ENCODE measurements at places on chromosomes 7 and 10.

DNA sequence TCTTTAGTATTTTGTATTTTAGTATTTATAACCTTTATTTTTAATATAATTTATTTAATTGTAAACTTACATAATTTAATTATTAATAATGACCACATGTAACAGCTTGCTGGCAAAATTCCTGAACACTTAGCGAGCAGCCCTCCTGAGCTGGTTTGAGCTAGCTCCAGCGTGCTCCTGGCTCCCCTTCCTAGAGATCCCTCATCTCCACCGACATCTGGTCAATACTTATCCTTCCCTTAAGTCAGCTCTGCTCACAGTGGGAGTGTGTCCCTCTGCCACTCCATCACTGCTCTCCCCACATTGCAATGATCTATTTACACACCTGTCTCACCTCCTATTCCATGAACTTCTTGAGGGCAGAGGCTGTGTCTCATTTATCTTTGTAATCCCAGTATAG lies 20.6 kb upstream of the TBXAS1 start:
- DNase-seq = no peak

DNA sequence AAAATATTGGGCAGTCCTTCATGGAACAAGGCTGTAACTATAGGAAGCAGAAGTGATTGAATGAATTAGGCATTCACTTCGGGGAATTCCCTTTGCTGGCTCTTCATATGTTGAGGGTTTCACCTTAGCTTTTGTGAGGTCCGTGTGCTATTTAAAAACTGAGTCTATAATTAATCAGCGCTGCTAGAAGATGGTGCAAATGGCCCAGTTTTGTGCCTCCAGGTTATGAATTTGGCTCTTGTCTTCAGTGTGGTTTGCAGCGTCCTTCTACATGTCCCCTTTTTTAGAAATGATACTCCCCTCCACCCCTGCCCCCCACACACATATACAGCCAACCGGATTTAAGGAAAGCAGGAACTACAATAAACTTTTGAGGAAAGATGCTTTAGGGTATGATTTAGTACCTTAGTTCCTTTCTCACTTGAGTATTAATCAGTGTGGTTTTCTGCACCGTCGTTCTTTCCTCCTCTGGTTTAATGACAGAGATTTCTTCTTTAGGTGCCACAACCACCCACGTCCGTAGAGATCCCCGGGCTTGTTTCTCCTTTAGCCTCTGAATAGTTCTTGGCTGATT lies 110.6 kb upstream of the SAMD8 start:
- no peak for DNase-seq

- peak; percentile 11 for DNase-seq
Observed at GRCh38 chr10:115657161-115657860, 564.1 kb downstream of the ATRNL1 start.

DNA sequence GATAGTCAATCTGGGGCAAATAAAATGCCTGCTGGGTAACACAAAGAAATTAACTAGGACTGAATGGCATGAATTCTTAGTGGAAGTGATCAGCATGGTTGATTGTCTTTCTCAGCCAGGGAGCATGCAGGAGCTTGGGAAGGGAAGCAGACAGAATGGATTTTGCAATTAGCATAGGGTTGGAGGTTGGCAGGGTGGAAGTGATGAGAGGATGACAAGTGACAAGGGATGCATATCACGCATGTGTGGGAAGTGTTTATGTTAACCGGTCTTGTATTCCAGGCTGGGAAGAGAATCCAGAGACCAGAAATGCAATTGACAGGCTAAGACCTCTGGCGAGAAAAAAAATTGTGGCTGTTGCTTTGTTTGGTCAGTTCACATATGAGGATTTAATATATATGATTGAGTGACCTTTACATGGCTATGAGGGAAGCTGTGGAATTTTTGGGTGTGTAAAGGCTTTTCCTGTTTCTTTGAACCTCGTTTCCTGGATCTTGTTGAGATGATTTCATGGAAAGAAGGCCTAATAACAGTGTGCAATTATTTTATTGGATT lies 8.3 kb downstream of the MDFIC start:
- no peak for DNase-seq

GRCh38 chr7:83837683-83838082 lies 188.7 kb upstream of the SEMA3E start:
- no peak for DNase-seq

GRCh38 chr7:157856873-157857577 lies 520.2 kb downstream of the DNAJB6 start:
- DNase-seq = no peak

GRCh38 chr7:26580711-26581110 lies 283.7 kb downstream of the SKAP2 start:
- DNase-seq = no peak

DNA sequence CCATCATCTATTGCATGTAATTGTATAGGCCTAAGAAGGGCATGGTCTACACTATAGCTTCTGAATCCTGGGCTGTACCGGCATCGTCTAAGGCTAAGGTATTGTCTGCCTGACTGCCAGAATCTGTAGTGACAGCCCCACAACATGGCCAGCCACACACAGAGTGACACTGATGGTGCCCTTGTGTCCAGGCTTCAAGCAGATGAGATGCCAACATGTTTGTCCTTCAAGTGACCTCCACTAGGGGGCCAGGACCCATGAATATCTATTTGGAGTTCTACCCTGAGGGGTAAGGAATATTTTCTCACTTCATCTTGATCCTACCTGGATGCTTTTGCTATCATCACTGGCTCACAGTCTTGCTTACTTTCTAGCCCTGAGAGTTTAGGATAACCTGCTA lies 1.5 kb downstream of the CYP3A7 start:
- DNase-seq = no peak

DNA sequence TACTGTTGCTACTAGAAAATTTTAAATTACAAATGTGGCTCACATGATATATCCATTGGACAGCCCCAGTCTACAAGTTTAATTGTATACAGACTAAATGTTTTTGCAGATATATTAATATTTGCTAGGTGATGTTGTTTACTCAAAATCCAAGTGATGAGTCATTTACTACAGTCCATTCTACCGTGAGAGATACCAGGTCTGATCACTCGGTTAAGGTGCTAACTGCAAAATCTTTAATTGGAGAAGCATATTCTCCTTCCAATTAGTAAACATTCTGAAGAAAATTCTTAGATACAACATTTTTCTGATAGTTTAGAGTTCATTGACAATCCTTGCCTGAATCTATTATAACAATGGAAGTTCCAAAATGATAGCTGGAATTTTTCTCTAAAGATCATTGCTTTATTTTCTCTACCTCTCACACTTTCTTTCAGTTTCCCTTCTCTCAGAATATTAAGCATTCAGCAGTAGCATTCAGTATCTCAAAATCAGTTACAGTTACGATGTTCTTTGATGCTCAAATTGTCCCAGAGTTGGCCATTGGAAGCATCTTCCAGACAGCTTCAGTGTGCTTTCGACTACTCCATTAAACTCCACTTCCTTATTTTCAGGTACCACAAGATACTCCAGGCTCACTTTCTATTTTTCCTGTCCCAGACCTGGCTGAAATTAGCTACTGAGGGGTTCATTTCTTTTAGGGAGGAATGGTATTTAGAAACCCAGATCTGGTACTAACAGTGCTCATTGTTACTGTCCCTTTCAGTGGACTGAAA lies 2.3 kb downstream of the ABCB1 start:
- DNase-seq = no peak

DNA sequence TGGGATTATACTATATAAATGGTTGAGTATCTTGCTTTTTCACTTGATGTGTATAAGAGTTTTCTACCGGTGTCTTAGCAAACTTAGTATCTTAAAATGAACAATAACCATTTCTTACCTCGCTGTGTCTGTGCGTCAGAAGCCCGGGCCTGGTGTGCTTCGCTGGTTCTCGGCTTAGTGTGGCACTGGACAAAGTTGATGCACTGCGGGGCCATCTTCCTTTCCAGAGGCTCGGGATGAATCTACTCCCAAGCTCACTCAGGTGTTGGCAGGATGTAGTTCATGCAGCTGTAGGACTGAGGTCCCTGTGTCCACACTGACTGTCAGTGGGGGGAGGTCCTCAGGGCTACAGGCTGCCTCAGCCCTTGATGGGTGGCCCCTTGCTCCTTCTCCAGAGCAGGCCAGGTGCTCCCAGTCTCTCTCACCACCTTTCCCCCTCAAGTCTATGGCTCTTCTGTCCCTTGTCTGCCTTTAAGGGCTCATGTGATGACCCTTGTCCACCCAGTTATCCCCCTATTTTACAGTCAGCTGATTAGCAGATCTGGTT lies 227.8 kb downstream of the GLRX3 start:
- DNase-seq = no peak

- peak; percentile 87 for DNase-seq
Observed at GRCh38 chr10:110916554-110917346, 2.2 kb downstream of the BBIP1 start.

- no peak for DNase-seq
Observed at GRCh38 chr10:82089327-82089726, 214.3 kb downstream of the NRG3 start.

DNA sequence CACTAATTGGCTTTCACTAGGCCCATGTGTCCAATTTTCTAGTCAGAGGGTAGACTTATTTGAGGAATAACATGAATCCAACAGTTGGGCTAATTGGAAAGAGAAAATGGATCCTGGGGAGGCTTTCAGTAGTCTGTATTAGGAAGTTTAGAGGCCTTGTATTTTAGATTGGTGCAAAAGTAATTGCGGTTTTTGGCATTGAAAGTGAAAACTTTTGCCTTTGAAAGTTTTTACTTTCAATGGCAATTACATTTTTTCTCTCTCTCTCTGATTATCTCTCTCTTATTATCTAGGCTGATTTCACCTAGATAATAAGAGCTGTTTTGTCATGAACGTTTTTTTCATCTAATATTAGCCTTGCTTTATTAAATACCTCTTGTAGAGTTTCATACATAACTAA lies 981.7 kb downstream of the REEP3 start:
- no peak for DNase-seq

- DNase-seq = no peak
Observed at GRCh38 chr10:107516349-107516748, 351.8 kb upstream of the SORCS1 start.

DNA sequence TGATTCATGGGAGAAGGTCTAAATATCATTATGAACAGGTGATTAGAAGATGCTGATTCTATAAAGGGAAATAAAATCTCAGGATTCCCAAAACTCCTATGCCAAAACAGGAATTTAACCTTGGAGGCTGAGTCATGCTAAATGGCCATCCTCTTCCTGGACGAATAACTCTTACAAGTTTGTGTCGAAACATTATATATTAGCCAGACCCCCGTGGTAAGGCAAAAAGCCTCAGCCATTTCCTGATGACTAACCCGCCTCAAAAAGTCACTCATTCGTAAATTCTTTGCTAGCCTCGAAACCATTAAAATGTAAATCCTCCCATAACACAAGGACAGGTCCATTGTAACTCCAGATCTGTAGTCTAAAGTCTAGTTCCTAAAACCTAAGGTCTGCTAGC lies 32.0 kb downstream of the CUL2 start:
- DNase-seq = peak; percentile 96

DNA sequence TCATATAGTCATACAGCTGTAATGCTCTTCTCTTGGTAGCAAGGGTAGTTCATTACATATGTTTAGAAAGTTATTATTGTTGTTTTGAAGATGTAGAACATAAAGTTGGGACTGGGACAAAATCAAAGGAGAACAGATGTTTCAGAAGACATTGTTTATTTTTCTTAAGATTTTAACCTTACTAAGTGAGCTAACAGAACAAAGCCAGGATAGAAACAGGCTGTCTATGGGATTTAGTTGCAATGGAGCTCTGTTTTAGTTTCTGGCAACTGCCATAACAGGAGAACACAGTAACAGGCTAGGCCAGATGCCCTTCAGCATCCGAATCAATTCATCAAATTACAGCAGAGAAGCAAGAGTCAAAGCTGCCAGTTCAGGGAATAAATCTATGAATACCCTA lies 382.4 kb downstream of the ARL4A start:
- peak; percentile 26 for DNase-seq

DNA sequence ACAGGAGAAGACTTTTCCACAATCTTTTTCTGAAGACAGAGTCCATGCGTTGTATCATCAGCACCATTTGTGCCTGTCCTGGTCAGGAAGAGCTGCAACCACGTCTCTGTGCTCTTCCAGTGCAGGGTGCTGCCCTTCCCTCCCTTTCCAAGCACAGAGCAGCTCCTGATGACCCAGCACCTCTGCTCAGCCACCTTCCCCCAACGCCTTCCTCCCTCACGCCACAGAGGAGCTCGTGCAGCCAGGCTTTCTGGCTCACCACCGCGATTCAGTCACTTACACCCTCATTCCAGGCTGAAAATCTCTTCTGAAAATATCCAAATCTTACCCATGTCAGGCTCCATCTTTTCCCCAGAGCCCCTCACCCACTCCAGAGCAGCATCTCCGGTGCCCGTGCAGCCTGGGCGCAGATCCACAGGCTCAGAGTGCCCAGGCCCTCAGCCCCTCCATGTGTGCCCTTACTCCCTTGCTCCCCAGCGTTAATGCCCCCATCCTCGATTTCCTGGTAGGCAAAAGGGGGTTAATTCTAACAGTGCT lies 181.5 kb downstream of the DIP2C start:
- no peak for DNase-seq

- DNase-seq = no peak
Observed at GRCh38 chr10:95531994-95532399, 29.2 kb downstream of the SORBS1 start.

- DNase-seq = peak; percentile 55
Observed at GRCh38 chr7:24290004-24290641, 6.1 kb downstream of the NPY start.

GRCh38 chr10:75818552-75818951 lies 387.1 kb downstream of the LRMDA start:
- DNase-seq = no peak

GRCh38 chr10:33938001-33938400 lies 603.5 kb upstream of the NRP1 start:
- peak; percentile 8 for DNase-seq

GRCh38 chr7:130490888-130491804 lies 739 bp upstream of the MEST start:
- DNase-seq = peak; percentile 63

- peak; percentile 81 for DNase-seq
Observed at GRCh38 chr7:80134536-80135308, at the start of gene GNAI1. Gene GNAI1, plus strand, starts transcription at chr7:80134831. Its CDS starts 330 bp downstream, at chr7:80135161.

- DNase-seq = no peak
Observed at GRCh38 chr10:117514971-117515370, 27.6 kb upstream of the EMX2 start.

DNA sequence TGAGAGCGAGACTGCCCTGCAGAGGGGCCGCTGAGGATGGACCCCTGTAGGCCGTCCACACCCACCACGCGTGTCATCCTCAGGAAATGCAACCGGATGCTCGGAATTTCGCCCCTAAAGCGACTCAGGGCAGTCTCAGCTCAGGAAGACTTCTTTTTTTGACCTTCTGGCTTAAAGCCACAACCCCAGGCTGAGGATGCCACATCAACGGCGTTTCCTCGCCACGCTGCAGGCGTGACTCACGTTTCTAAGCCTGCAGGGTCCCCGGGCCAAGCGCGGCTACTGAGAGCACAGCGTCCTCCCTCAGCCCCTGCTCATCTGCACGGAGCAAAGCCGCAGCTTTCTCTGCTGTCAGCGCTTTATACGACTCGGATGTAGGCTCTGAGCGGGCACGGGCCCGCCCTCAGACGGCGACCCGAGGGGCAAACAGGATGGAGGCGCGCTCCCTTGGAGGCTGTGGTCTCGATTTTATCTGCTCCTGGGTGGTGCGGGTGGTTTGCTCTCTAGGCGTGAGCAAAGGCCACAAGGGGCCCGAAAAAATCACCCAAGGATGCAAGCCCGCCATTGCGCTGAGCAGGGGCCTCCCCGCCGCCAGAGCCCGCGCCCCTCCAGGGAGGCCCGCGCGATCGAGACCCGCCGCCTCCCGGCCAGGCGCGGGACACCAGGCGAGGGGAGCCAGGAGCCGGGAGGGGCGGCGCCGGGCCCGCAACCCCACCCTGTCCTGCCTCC lies 726 bp upstream of the INSIG1 start:
- peak; percentile 74 for DNase-seq
